ENCODE measurements at places on chromosomes 11 and 22. TPM values are rescaled to one million over a fixed set of nuclear protein-coding genes. Genes with fewer than 3 reads are reported as not detected.

SLC29A2 gene
- total RNA-seq, result 1.2 TPM

LRP4 gene
- total RNA-seq, result not detected

TMEM132A gene
- 0.42 TPM for total RNA-seq

CD248 gene
- total RNA-seq, result 1.5 TPM

MUC5AC gene
- total RNA-seq, result under 0.01 TPM

SERHL2 gene
- 0.73 TPM for total RNA-seq

C11orf86 gene
- not detected for total RNA-seq

CLTCL1 gene
- total RNA-seq, result 1.7 TPM

RTL10 gene
- total RNA-seq, result 6.4 TPM

ATF4 gene
- total RNA-seq, result 274 TPM

GGTLC3 gene
- total RNA-seq, result not detected

IGSF22 gene
- 0.10 TPM for total RNA-seq

FZD4 gene
- total RNA-seq, result 0.10 TPM

MFRP gene
- not detected for total RNA-seq

PHLDA2 gene
- total RNA-seq, result 1.7 TPM

Data from mononuclear cell (primary cell).